NCI-H2081 (cell line): ENCODE measurements at places on chromosomes 16 and 17.

- DNase-seq = no peak
Measured at GRCh38 chr16:49236216-49236615, 45.4 kb downstream of the CBLN1 start.

DNA sequence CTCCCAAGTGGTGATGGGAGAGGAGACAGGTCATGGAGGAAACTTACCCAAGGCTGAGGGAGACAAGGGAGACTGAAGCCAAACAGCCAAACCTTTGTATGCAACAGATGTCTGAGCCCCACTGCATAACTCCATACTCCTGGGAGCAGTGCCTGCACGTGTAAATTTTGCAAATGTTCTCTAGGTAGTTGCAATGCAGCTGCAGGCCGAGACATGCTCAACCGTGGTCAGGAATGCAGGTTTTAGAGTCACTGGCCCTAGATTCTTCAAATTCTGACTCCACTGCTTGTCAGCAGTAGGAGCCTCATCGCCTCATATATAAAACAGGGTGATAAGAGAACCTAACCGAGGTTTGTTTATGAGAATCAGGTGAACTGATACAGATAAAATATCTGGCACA, 11.5 kb downstream of the DYNLRB2 start:
- DNase-seq = no peak

DNA sequence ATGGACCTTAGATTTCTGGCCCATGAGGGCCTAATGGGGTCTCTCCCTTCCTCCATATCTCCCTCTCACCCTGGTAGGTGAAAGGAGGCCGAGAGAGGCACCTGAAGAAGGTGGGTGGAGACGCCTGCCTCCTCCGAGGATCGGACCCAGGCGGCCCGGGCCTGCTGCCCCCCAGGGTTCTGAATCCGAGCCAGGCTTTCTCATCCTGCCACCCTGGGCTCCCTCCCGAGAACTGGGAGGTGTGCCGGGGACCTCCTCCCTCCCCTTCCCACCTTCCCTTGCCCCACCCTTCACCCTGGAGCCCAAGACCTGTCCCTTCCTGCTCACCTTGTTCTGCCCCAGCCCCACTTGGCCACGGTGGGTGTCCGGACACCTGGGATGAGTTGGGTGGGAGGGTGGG, 5.0 kb downstream of the FBXL19 start:
- peak; percentile 42 for DNase-seq

DNA sequence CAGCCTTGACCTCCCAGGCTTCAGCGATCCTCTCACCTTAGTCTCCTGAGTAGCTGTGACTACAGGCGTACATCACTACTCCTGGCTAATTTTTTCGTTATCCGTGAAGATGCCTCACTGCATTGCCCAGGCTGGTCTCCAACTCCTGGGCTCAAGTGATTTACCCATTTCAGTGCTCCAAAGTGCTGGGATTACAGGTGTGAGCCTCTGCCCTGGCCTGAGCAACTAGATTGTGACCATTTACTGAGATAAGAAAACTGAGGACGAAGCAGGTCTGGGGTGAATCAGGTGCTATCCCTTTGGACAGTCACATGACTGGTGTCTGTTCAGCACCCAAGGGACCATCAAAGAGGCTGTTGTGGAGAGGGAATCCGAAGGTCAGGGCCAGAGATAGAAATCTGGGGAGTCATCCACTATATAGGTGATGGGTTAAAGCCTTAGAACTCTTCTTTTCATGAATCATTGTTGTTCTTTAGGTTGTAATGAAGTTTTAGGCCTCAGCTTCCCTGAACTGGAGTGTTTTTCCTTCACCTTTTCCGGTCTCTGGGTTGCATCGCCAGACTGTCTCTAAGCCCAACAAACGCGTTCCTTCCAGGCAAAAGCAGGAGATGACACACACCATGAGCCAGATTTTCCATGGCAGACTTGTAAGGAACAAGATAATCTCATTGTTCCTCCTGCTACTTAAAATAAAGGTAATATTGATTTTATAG, 62.5 kb downstream of the FTO start:
- DNase-seq = no peak

- no peak for DNase-seq
Measured at GRCh38 chr17:2852221-2852620, 56.0 kb downstream of the RAP1GAP2 start.

GRCh38 chr16:23401139-23401538, 51.9 kb downstream of the COG7 start:
- no peak for DNase-seq

- no peak for DNase-seq
Measured at GRCh38 chr17:31511580-31511979, 120.1 kb downstream of the RAB11FIP4 start.

DNA sequence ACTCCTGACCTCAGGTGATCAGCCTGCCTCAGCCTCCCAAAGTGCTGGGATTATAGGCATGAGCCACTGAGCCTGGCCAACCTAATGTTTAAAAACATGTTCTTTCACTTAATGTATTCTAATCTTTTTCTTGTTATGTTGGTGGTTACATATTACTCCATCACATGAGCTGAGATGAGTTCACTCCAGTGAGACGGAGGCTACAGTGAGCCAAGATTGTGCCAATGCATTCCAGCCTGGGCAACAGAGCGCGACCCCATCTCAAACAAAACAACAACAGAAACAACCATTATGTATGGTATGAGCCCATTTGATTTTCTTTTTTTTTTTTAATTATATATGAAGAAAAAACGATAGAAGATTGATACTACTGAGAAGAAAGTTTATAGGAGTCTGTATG, 39.6 kb downstream of the SLC39A11 start:
- no peak for DNase-seq

DNA sequence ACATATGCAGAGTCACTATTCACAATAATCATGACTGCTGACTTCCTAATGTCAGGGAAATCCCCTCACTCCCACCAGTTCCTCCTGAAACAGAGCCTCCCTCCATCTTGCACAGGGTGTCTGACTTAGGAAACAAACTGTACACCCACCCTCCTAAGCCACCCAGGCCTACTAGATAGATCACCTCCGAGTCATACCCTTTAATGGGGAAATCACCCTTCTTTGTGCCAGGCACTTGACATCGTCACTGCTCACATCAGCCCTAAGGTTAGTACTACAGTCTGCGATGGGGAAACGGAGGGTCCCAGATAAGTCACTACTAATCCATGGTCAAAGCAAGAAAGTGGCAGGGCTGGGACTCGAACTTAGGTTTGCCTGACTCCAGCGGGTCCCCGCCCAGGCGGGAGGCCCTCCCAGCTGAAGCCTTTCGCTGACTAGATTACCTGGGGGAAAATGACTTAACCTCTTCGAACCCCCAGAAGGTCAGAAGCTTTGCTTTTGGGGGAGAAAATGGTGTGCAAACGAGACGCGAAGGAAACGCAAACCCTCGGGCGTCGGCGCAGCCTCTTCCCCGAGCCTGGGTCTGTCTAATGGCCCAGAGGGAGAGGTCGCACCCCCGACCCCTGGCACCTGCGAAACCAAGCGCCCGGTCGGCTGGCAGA, 3.4 kb upstream of the MLLT6 start:
- peak; percentile 54 for DNase-seq

- DNase-seq = no peak
Measured at GRCh38 chr16:27406511-27407128, 4.6 kb downstream of the IL21R start.

DNA sequence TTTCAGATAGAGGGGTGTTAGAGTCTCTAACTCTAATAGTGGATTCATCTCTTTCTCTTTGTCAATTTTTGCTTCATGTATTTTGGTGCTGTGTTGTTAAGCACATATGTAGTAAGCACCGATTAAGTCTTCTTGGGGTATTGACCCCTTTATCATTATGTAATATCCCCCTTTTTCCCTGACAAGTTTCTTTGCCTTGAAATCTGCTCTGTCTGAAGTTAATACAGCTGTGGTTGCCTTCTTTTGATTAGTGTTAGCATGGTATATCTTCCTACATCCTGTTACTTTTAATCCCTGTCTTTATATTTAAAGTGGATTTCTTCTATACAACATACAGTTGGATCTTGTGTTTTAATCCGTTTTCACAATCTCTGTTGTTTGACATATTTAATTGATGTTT, 60.6 kb downstream of the BCAS3 start:
- DNase-seq = no peak

- DNase-seq = no peak
Measured at GRCh38 chr17:74055508-74056160, 147.8 kb upstream of the RPL38 start.

DNA sequence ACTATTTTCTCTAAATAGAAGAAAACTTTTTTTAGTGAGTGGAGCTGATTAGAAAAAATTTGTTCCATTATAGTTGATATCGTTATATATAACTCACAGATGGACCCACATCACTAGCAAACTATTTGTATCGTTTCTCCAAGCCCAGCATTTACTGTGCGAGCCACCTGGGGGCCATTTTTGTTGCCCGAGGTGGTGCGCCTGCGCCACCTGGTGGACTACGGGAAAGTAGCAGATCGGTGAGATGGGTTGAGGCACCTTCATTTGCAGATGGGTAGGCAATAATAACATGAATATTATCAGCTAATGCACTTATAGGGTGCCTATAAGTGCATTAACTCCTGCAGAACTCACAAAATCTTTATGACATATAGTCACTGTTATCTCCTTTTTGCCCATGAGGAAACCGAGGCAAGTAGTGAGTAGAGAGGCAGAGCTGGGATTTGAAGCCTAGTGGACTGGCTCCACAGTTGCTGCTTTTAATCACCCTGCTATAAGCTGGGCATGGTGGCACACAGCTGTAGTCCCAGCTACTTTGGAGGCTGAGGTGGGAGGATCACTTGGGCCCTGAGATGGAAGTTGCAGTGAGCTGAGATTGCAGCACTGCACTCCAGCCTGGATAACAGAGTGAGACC, 23.2 kb upstream of the NTN1 start:
- peak; percentile 49 for DNase-seq
